ENCODE measurements at places on chromosomes 12 and 14.

DNA sequence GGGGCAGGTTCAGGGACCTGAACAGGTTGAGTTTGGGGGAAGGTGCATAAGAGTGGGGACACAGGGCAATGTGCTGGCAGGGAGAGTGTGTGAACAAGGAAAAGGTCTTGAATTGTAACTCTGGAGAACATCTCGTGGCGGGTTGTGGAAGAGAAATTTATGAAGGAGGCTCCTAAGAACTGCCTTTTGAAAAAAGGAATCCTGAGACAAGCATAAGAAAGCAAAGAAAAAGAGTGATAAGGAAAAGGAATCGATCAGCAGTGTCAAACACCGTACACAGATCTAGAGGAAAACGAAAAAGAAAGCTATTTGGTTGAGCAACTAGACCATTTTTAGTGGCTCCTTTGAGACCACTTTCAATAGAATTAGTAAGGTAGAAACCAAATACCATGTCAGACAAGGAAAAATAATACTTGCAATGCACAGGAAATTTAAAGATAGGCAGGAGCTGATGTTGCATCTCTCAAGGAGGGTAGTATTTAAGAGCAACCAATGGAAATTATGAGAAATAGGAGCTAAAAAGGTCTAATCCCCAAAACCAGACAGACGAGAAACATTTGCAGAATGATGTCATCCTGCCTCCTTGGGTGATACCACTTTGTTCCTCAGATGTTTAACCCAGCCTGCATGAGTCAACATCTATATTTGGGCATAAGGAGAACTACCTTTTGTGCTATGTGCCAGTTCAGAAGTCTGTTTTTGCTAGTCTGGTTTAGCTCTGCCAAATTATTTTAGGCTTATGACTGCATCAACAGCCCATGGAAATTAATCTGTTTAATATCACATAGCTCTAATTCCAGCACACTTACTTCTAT lies 64.5 kb upstream of the STK38L start:
- DNase-seq, result peak; percentile 99

- DNase-seq, result peak; percentile 75
Measured at GRCh38 chr12:94145191-94145983, 3.0 kb upstream of the PLXNC1 start.

DNA sequence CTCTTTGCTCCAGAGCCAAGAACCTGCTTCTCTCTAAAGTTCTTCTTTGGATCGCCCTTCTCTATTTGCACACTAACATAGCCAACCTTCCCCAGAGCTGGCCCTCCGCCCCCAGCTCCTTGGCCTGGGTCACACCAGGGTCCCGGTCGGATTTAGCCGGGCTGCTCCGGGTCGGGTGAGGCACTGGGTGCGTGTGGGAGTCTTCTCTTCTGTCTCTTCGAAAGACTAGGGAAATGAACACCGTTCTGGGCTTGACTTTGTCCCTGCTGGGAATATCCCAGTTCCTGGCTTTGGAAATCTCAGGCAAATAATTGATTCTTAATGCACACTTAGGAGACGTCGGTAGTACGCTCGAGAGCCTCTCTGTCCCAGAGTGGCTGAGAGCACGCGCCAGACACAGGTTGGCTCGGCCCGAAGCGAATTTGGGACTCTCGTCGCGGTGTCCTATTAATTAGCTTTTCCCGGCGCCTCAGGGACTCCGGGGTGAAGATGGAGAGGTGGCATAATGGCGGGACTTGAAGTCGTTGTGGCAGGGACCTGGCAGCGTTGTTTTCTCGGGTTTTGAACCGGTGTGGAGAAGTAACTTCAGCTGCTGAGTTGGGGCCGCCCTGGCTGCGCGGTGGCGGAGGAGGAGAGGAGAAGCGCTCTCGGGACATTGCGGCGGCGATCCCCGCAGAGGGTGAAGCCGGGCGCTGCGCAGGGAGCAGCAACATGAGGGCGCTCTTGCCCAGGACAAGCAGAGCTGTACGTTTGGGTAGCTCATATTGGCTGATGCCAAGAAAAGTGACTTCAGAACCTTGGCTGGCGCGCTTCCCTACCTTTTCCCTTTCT lies 7.5 kb downstream of the FOXG1 start:
- DNase-seq, result no peak

GRCh38 chr12:76238688-76239087 lies 109.5 kb downstream of the BBS10 start:
- no peak for DNase-seq

DNA sequence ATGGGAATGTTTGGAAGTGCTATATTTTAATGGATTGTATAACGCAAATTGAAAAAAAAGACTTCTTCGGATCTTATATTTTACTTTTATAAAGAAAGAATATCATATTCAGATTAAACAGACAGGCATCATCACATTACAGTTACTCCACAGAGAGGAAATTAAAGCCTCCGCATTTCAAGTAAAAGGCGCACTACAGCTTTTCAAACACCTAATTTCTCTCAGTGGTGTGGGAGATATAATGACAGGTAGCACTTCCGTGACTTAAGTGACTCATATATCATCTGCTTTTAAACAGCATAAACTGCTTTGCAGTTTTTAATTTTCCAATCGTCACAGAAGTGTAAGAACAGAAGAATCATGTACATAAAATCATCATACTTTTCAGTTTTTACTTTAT lies 751.4 kb downstream of the FSCB start:
- DNase-seq, result no peak

DNA sequence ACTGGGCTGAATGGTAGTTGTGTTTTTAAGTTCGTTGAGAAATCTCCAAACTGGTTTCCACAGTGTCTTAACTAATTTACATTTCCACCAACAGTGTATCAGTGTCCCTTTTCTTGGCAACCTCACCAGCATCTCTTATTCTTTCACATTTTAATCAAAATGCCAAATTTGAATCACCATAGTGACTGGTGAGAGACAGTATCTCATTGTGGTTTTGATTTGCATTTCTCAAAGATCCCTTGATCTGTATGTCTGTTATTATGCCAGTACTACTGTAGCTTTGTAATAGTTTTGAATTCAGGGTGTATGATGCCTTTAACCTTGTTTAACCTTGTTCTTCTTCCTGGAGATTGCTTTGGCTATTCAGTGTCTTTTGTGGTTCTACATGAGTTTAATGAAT lies 2.2 kb upstream of the EIF2S3B start:
- DNase-seq, result no peak

GRCh38 chr12:89768586-89769482 lies 60.2 kb upstream of the ATP2B1 start:
- peak; percentile 90 for DNase-seq

DNA sequence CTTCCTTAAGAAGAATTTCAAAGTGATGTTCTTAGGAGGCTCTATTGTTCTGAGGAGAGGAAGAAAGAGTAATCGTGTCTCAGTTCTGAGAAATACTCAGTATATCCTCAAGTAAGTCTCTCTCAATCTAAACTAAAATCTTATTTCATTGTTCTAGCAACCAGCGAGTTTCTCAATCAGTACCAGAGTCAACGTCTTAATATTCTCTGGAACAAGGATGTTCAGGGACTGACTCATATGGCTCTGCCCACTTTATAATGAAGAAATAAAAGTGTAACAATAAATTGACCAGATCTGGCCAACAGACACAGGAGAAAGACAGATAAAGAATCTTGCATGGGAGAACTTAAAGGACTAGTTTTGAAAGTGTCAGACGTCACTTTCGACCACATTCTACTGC lies 469.8 kb upstream of the FLRT2 start:
- peak; percentile 63 for DNase-seq

DNA sequence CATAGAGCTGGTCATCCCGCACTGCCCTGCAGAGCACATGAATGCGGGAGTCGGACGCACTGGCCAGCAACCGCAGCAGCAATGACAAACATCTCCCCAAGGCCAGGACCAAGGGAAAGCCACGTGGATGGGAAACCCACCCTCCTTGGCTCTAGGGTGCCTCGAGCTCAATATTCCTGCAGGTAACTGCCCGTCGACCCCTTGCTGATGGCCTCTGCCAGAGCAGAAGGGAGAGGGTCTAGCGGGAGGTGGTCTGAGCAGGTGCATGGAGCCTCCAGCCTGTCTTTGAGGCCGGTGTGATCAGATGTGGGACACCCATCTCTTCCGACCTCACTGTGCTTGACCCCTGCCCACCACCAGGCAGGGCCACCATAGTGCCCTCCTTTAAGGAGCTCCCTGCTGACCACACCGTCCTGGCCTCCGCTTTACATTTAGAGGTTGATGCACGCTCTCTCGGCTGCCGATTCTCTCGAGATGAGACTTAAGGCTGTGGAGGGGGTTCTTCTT lies 89.7 kb downstream of the PIWIL1 start:
- no peak for DNase-seq

DNA sequence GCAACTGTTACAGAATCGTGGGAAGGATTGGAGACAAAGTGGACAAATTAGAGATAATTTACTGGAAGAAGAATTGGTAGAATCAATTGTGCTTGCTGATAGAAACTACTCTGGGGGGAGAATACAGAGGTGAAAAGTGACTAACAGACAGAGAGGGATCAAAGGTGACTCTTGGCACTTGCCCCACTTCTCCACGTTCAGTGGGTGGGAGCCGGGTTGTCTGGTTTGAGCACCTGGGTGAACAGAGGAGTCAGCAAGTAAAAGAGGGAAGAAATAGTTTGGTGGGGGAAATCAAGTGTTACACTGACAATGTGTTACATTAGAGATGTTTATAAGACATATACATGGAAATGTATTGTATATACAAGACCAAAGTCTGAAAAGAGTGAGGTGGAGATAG lies 69.1 kb downstream of the PPP2R5E start:
- DNase-seq, result no peak
